ENCODE measurements at places on chromosomes 7 and 10.

DNA sequence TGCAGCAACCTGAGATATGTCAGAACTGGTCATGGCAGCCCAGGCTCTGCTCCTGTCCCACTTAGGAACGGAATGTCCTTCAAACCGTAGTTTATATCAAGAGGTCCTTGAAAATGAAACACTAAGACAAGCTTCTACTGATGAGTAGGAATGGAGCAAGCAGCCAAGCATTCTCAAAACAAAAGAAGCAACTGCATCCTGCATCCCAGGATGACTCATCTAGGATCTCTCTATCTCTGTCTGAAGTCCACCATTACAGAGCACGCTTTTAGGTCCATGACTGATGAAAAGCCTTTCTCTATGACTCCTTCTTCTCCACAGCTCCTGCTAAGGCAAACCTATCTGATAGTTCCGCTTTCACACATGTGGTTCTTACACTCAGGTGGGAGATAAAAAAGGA lies 16.3 kb downstream of the MBL2 start:
- DNase-seq = no peak

- DNase-seq = no peak
Measured at GRCh38 chr7:54161621-54162020, 380.6 kb upstream of the VSTM2A start.

DNA sequence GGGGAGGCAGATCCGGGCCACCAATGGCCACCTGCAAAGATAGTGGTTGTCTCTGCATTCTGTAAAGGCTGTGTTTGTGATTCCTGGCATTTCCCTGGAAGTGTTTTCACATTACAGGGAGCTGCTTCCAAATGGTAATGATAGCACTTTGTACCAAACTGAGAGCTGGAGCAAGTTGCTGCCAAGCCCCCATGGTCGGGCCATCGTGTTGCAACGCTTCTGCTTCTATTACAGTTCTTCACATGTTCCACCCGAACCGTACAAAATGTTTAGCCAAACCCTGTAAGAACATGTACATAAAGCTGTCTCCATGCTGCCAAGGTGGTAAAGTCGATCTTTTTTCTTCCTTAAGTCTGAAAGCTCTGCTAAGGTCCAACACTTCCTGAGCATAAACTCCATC lies 397.7 kb upstream of the NFE2L3 start:
- peak; percentile 50 for DNase-seq

DNA sequence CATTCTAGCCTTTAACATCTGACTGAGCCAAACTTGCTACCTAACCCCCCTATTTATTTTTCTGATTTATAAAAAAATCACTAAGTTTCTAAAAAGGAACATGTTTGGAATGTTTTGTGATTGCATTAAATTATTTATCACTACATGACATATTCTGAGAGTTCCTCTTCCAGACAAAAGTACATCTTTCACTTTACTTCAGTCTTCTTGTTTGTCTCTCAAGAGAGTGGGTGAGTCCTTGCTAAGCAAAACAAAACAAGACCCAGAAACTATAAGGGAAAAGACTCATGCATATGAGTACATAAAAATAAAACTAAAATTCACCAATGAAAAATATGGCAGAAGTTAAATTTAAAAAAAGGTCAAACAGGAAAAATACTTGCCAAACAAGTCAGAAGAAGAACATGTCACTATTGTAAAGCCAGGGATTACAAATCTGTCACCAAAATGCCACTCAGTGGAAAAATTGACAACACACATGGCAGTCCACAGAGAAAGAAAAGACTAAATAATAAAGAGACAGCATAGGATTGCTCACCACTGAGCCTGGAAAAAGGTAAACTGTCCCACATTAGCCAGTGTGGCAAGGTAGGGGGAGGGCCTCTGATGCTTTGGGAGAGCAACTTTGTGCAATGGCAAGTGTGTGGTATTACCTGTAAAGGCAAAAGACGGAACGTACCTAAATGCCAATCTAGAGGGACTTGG lies 166.7 kb upstream of the ZNF32 start:
- no peak for DNase-seq

- DNase-seq = no peak
Measured at GRCh38 chr7:131104596-131105293, 222.9 kb upstream of the MKLN1 start.

DNA sequence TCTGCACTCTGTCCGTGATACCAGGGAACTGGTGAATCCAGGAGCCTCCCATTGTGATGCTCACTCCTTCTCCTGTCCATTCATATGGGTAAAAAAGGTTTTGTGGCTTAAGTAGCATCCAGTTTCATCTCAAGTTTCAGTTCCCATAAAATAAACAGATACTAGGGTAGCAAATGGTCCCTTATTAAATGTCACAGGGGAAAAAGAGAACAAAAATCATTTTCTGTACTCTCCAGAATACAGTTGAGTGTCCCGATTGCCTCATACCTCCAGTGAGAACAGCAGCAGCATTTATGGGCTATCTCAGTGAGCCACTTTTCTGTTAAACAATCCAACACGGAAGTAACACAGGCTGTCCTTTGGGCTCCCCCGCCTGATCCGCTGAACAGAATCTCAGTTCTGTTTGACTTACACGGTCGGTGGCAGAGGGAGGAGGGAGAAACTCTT lies 179.6 kb downstream of the CELF2 start:
- no peak for DNase-seq

DNA sequence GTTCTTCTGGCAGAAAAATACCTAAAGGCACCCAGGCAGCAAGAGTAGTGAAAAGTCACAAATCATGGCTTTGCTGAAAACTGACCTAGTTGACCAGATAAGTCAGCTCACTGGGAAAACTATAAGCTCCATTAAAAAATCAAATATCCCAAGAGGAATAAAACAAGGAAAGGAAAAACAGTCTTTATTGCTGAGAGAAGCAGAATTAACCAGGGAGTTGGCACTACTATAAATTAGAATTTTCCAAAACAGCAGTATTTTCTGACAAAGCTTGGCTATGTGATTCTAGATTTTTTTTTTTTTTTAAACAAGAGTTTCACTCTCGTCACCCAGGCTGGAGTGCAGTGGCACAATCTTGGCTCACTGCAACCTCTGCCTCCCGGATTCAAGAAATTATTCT lies 12.6 kb downstream of the CCDC172 start:
- DNase-seq = no peak

DNA sequence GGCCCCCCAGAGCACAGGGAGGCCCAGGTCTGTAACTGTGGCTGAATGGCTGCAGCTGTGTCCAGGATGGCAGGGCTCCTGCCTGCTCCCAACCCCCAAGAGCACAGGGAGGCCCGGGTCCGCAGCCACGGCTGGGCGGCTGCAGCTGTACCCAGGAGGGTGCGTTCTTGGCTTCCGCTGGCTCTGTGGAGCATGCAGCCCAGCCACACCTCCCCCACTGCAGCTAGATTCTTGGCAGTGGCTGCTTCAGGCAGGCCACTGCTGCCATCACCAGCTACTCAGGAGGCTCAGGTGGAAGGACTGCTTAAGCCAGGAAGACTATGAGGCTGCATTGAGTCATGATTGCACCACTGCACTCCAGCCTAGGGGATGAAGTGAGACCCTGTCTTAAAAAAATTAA lies 27.9 kb downstream of the C7orf25 start:
- no peak for DNase-seq

Measured in cerebellar cortex (tissue), 1 donor.